ENCODE measurements at places on chromosomes 12 and 14.

- DNase-seq = no peak
Measured at GRCh38 chr14:91714805-91715204, 17.1 kb downstream of the CATSPERB start.

DNA sequence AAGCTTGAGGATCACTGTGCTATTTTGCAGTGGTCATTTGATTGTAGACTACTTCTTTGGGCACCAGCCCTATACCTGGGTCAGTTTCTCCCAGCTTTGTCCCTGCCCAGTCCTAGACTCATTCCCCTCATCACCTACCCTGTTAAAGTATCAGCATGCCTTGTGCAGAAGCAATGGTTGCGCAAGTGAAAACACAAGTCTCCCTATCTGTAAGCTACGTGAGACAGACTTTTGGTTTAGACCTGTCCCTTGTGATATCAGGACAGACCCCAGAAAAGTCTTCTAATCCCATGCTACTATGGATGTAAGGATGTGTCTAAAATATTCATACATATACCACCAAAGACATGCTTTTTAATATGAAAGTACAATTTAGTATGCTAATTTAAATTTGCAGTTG lies 88.8 kb upstream of the ATP2B1 start:
- no peak for DNase-seq

DNA sequence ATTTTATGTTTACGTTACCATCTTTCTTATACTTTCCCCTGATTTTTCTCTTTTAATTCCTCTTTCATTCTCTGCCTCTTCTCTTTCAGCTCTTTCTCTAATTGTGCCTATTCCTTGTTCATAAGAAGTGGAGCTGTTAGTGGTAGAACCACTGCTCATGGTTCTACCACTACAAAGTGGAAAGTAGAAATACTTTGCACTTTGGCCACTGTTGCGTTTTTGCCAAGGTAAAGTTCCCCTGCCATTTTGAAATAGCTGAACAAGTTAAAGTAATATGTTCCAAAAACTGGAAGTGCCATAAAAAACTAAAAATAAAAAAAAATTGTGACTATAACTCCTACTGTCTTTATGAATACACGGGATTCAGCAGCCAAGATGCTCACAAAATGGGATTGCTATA lies 130.6 kb downstream of the MON2 start:
- DNase-seq = no peak

GRCh38 chr12:4663971-4664505 lies 15.1 kb downstream of the NDUFA9 start:
- DNase-seq = no peak

DNA sequence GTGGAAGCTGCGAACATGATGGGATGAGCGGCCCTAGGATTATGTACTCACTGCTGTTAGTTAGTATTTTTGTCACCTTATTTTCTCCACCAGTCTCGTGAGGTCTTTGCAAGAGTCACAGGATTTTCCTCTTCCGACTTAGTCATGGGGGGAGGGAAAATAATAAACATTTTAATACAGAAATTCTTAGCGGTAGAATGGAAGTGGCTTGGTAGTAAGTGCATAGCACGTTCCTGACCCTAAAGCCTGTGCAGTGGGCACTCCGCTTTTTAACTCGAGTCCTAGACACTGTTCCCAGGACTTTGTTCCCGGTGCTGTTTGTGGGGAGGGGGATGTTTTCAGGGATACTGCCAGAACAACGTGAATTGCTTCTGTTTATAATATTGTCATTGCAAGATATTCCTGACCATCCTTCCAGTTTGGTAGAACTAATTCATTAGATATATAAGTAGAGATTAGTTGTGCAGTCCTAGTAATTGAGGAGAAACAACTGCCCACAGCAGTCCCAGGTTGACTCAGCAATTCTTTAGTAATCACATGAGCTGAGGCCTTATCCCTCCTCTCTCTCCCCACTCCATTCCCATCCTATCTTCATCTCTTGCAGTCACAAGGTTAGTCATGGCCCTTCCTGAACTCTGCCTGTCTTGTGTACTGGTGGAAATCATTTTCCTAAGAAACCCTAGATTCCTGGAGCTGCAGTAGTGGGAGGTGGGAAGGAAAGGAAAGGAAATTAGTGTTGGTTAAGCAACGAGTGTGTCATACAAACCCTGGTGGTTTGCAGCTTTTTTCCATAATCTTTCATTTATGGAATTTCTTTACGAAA lies 799 bp downstream of the SLC38A6 start:
- no peak for DNase-seq

DNA sequence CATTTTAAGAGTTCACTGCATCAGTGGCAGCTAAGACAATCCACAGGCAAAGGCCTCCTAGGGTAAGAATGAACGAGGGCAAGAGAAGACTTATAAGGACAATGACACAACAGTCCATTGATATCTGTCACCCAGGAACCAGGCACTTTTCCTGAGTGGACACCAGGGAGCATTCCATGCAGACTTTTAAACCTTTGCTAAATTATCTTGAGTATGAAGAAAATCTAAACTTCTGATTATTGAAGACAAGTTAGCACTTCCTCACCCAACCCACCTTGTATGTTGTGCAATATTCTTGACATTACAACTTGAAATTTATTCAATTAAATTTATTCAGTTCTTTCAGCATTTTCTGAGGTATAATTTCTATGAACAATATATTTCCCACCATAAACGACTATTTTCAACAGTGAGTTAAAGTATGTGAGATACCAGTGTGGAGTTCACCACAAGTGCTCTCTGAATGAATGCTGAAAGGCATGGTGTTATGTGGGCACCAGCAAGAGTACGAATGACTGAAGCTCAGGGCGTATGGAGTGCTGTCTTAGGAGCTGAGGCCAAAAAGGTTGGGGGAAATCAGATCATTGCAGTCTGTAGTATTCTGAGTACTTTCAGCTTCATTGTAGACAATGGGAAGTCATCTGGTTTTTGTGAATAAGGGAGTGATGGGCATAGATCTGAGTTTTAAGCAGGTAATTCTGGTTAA lies 124.3 kb upstream of the LMNTD1 start:
- DNase-seq = no peak

GRCh38 chr12:103875666-103876065 lies 34.6 kb upstream of the NT5DC3 start:
- no peak for DNase-seq

DNA sequence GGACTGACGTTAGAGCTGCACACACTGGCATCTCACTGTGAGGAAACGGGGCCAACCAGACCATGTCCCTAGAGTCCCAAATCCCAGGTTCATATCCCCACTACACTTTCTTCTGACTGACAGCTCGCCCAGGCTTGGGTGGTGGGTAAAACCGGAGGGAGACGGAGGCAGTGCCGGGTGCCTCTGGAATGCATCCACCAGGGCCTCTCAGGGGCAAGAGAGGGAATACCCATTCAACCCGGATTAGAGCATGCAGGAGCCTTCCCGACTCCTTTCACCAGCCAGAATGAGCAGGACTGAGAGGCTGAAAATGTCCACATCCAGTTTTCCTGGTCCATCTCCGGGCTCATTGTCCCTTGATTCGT lies 297.2 kb downstream of the ADGRD1 start:
- DNase-seq = no peak

All from activated CD4-positive, CD25-positive, alpha-beta regulatory T cell treated with anti-CD3 and anti-CD28 coated beads, Interleukin-2, amount 50 U/mL, for 16 hours (primary cell).